ENCODE measurements at places on chromosomes 1 and 21. TPM values are rescaled to one million over a fixed set of nuclear protein-coding genes. Genes with fewer than 3 reads are reported as not detected.
A peak's percentile ranks its signal among the peaks of the same experiment; 100 is the strongest.

- DNase-seq, result no peak
Measured at GRCh38 chr1:95325349-95325748, 91.3 kb downstream of the RWDD3 start.

GRCh38 chr1:80403471-80403893, 1397.0 kb upstream of the ADGRL4 start:
- DNase-seq, result no peak

The ELAPOR1 gene
- 127 TPM for total RNA-seq

DNA sequence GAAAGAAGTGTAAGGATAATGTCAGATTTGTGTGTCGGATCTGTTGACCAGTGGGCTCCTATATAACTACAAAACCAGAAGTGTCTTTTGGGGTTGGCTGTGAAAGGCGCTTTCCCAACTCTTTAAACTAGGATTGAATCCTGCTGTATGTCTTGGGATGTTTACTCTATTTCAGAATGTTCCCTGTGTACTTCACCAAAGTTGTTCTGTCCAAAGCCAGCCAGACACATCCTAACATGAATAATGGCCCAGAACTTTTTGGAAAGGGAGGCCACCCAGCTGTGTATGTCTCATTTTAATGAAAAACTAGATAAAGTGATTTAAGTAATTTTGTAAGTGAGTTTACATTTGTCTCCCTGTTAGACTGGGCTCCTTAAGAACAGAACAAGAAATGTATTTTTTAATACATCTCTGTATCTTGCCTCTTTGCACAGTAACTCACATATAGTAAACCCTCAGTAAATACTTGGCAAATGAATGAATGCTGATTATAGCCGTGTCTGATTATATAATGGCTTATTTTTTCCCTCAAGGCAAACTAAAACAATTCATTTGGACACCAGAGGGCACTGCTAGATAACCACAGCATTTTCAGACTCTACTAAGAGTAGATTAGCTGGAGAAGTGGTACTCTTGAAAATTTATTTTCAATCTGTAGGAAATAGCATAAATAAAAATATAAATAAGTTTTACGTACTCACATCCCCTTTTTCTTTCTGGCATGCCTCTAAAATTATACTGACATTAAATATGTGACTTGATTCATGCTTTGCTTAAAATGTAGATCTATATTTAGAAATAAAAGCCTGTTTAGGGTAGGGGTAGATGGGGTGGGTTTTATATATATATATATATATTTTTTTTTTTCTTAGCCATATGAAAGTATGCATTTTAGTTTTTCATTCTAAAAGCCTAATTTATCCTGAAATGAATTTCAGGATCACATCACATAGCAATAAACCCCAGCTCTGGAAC, 23.8 kb downstream of the TSEN15 start:
- DNase-seq, result peak; percentile 64

- no peak for DNase-seq
Measured at GRCh38 chr1:180117764-180118116, 36.9 kb upstream of the QSOX1 start.

The FAM163A gene
- total RNA-seq, result 5.1 TPM

- DNase-seq, result no peak
Measured at GRCh38 chr1:151612501-151613281, 841 bp downstream of the SNX27 start.

The CD34 gene
- total RNA-seq, result 23.2 TPM

- DNase-seq, result peak; percentile 51
Measured at GRCh38 chr1:10909697-10910680, 102.5 kb upstream of the TARDBP start.

DNA sequence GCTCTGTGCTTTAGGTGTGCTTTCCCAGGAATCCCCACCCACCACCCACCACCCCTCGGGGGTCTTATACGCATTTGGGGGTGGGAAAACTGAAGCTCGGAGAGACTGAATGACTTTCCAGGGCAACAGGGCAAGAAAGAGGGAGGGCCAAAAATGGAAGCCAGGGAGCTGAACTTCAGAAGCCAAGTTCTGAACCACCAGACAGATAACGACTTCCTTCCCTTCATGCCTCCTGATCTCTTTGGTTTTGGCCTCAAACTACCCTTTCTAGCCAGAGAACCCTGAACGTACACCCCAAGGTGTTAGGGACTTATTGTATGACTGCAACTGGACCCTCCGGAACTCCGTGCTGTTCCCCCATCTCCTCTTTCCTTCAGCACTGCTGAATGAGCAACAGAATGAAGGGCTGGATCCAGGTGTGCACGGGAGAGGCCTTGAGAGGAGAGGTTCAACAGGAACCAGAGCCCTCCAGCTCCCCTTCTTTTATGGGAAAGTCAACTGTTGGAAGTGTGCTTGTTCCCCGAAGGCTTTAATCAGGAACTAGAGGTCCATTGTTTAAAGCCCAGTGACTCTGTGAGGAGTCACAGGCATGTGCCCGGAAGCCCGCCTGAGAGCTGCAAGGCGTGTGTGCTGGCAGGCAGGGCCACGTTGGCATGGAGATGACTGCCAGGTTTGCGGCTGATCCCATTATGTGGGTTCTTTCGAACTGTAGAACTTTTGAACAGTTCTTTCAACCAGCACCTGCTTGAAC, 3.1 kb downstream of the BACE2 start:
- peak; percentile 82 for DNase-seq

GRCh38 chr1:151309811-151310323, 17.3 kb downstream of the PI4KB start:
- DNase-seq, result no peak

- DNase-seq, result no peak
Measured at GRCh38 chr1:206935491-206936067, 10.7 kb downstream of the PIGR start.

The OR2L2 gene
- 0.06 TPM for total RNA-seq

DNA sequence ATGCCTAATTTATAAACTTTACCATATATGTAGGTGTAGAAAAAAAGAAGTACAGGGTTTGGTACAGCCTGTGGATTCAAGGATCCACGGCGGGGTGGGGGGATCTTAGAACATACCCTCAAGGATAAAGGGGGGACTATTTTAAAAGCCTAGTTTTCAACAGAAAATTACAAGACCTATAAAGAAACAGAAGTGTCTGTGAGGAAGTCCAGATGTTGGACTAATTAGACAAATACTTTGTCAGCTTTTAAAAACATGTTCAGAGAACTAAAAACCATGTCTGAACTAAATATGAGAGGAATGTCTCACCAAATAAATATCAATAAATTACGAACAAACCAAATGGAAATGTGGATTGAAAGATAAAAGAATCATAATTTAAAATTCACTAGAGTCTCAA, 51.6 kb downstream of the TRMT1L start:
- DNase-seq, result no peak

The CELA3A gene
- 25.1 TPM for total RNA-seq

DNA sequence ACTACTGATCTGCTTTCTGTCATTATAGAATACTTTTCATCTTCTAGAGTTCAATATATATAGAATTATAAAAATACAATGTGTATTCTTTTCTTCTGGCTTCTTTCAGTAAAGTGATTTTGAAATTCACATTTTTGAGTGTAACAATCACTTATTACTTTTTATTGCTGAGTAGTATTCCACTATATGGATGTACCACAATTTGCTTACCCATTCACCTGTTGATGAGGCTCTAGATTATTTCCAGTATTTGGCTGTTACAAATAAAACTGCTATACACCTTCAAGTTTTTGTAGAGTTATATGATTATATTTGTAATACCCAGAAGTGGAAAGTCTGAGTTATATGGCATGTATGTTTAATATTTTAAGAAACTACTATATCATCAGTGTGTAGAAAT, 159.4 kb downstream of the RWDD3 start:
- no peak for DNase-seq

GRCh38 chr1:34896612-34897011, 32.8 kb downstream of the DLGAP3 start:
- DNase-seq, result no peak

DNA sequence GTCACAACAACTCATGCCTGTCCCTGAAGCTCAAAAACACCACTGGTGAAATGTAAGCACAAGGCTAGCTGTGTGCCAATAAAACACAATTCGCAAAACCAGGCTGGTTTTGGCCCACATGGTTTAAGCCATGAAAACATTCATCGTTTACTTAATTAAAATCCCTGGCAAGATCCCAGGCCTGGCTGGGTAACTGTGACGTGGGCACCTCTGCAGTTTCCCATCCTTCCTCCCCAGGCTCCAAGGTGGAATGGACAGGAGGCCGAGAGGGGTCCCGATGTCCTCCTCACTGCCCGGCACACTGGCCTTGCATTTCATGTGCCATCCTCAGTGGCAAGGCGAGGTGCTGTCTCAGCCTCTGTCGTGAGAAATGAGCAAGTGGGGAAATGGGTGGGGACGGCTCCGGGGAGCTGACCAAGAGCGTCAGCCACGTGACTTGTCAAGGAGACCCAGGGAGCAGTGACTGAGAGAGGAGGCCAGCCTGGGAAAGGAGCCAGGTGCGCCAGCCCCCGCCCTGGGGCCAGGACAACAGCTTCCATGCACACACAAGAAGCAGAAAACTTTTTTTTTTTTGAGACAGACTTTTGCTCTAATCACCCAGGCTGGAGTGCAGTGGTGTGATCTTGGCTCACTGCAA, 153.1 kb upstream of the RAB4A start:
- DNase-seq, result peak; percentile 91

DNA sequence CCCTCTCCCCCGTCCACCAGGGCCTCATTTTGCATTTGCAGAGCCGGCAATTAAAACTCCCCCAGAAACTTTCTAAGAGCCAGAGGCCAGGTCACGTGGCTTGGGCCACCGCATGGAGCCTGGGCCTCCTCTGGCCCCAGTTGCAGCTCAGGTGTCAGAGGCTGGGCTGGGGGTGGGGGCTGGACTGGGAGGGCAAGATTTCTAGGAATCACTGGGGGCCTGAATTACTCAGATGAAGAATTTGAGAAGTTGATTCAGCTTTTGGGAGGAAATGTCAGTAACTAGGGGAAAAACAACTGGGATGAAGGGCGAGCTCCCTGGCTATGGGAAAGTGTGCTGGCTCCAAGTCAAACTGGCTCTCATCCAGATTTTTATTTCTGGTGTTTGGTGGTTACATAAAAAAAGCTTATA, 151.0 kb downstream of the CDC7 start:
- no peak for DNase-seq

The PLEKHN1 gene
- total RNA-seq, result 1.8 TPM

The CAMSAP2 gene
- 21.4 TPM for total RNA-seq

GRCh38 chr1:206953126-206953525, 6.9 kb upstream of the PIGR start:
- DNase-seq, result peak; percentile 83

- DNase-seq, result no peak
Measured at GRCh38 chr1:109636201-109636952, 16.7 kb downstream of the AMPD2 start.

DNA sequence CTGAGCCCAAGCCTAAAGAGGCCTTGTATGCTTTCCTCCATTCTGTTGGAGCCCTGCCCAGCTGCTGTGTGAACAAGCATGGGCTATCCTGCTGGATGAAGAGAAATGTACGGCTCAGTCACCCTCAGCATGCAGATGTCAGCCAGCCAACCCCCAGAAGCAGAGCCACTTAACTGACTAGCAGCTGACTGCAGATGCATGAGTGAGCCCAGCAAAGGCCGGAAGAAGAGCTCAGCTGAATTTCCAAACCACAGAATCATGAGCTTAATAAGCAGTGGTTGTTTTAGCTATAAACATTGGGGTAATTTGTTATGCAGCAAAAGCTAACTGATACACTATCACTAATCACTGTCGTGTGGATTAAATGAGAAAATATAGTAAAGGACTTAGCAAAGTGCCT, 39.0 kb downstream of the FOXO6 start:
- DNase-seq, result no peak

- no peak for DNase-seq
Measured at GRCh38 chr1:183279835-183280234, 93.8 kb downstream of the LAMC2 start.

The SGIP1 gene
- 7.0 TPM for total RNA-seq

- peak; percentile 69 for DNase-seq
Measured at GRCh38 chr1:43557744-43558245, 27.1 kb downstream of the PTPRF start.

GRCh38 chr1:204959374-204959773, 83.6 kb upstream of the CNTN2 start:
- no peak for DNase-seq

The EDARADD gene
- 7.4 TPM for total RNA-seq

The FLG gene
- not detected for total RNA-seq

DNA sequence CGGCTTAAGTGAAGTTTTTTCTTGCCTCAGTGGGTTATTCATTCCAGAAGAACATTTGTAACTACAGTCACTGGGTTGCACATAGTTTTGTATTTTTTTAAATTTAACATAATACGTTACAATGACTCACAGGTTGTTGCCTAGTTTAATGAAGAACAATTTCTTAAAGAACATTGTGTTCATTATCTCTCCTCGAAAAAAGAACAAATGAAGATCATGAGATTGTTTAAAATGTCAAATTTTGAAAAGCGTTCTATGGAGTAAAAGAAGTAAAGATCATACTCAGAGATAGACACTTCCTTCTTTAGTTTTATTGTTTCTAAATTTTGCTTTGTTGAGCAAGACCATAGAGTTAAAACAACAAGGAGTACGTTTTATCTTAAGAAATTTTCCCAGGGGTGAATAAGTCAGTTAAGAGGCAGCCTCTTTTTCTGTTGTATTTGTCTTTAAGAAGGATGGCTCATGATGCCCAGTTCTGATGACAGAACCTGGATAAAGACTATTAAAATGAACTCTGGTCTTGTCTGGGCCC, 10.5 kb upstream of the SLAMF1 start:
- no peak for DNase-seq

The DMRTA2 gene
- total RNA-seq, result not detected

GRCh38 chr1:175089136-175089718, 21.6 kb downstream of the TNN start:
- no peak for DNase-seq

GRCh38 chr21:21029164-21029563, 31.0 kb downstream of the NCAM2 start:
- no peak for DNase-seq

DNA sequence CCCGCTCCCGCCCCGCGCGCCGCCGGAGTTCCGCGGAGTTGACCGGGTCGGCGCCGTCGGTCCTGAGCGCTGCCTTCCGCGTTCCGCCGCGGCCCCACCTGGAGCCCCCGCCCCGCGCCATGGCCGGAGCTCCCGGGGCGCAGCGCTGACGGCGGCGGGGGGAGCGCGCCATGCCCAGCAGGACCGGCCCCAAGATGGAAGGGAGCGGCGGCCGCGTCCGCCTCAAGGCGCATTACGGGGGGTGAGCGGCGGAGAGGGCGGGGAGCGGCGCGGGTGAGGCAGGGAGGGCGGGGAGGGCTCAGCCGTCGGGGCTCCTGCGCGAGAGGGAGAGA, 216 bp downstream of the PRKCZ start:
- no peak for DNase-seq

- no peak for DNase-seq
Measured at GRCh38 chr1:6011946-6012258, 19.7 kb upstream of the NPHP4 start.
